ENCODE measurements at places on chromosomes 5 and 9.

- DNase-seq: no peak
Observed at GRCh38 chr9:135592331-135592590, 30.7 kb downstream of the PAEP start.

GRCh38 chr5:27769748-27770402 lies 731.5 kb upstream of the CDH9 start:
- no peak for DNase-seq

DNA sequence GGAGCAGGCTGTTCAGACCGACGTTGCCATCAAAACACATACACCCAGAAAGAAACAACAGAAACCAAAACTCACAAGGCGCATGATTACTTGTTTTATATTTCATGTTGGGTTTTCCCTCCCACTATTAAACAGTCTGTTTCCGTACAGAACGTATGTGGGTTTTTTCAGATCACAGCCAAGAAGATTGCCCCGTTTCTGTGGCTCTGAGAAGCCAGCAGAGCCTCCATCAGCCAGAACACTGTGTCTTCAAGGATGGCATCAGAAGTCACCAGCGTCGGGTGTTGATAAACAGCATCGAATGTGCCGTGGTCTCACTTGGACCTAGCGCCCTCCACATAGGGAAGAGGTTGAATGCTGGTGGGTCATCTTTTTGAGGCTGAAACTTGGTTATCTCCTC lies 42.8 kb downstream of the FAM78A start:
- no peak for DNase-seq

DNA sequence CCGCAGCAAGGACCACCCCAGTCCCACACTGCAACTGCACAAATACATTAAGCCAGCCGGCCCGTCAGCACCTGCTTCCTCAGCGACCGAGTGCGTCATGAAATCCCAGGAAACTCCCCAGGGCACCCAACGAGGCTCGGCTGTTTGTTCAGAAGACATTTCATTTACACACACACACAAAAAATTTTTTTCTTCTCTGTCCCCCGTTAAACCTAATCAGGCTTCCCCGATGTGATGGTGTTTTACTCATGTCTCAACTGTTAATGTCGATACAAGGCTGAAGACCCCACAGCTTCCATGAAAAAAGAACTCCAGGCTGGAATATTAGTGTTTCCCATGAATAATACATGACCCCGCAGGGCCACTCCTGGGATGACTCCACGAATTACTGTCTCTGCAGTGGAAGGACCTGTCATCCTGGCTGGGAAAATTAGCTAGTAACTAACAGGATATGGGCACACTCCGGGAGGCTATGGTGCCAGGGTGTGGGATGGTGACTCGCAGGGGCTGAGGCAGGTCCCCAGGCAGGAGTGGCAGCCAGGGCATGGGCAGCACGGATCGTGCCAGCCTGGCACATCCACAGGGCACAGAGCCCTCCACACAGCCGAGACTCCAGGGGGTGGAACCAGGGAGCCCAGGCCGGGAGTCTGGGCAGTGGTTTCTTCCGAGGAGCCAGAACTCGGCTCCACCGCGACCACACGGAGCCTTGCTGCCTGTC lies 102.4 kb downstream of the VAV2 start:
- no peak for DNase-seq

- no peak for DNase-seq
Observed at GRCh38 chr9:19122490-19123042, 4.7 kb downstream of the PLIN2 start.

- no peak for DNase-seq
Observed at GRCh38 chr5:179413711-179414458, 68.6 kb upstream of the ADAMTS2 start.

DNA sequence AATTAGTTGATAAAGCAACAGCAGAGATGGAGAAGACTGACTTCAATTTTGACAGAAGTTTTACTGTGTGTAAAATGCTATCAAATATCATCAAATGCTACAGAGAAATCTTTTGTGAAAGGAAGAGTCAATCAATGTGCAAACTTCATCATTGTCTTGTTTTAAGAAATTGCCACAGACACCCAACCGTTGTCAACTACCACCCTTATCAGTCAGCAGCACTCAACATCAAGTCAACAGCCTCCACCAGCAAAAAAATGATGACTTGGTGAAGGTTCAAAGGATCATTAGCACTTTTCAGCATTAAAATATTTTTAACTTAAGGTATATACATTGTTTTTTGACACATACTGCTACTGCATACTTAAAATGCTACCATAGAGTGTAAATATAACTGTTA lies 888.8 kb downstream of the CDH18 start:
- DNase-seq: no peak

GRCh38 chr9:34707130-34707529 lies 2.8 kb downstream of the CCL21 start:
- DNase-seq: no peak

DNA sequence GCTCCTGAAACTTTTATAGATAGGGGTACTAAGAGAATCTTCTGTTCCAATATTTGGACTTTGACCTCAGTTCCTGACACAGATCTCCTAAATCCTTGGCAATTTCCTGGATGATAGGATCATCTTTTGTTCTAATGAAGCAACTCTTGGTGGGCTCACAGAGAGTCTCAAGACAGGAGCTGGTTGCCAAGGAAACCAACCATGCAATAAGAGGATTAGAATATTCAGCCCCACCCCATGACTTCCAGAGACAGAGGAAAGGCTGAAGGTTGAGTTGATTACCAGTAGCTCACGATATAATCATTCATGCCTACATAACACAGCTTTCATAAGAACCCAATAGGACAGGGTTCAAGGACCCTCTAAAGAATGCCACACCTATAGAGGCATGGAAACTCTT lies 2050.2 kb upstream of the CDH6 start:
- no peak for DNase-seq

DNA sequence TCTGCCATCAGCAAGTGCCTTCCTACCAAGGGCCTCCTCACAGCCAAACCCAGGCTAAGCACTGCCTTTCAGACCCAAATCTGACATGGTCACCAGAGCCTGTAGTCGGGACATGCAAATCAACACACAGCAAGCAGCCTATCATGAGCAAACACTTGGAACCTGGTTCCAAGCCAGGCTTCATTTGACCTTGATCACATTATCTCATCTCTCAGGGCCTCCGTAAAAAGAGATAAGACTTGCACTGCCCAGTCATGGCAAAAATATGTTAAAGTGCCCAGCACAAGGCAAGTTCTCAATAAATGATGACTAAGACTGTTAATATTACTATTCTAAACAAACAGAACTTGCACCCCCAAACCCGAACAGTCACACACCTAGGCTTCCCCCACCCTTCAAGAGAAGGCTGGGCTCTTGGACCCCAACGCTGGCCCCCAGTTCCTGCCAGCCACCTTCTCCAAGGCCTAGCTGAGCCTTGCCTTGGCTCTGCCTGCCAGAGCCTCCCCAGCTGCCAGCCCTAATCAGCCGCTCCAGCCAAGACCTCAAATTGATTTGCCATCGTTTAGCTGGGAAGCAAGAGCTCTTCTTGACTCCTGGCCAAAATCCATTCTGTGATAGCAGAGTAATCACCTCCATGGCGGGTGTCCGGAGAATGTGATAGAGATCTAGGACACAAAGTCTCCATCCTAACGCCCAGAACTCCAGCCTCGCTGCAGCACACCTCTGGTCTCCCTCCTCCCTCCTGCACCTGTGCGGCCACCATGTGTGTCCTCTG lies 18.7 kb downstream of the CPLX2 start:
- DNase-seq: no peak

DNA sequence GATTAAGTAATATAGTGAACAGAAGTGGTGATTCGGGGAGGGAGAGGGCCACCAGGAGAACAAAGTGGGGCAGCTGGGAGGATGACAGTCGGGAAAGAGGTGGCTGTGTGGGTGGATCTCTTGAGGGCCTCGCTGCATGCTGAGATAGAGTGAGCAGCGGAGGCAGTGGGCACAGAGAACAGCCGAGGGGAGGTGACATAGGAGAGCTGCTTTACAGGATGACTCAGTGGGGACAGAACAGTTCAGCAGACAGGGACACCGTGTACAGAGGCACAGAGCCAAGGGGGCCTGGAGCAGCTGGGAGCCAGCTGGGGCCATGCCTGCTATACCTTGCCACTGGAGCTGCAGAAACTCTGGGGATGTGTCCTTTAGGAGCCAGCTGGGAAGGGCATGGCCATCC lies 273.9 kb downstream of the GADD45G start:
- peak; percentile 87 for DNase-seq

- no peak for DNase-seq
Observed at GRCh38 chr9:88781628-88782391, 209.5 kb upstream of the S1PR3 start.

- no peak for DNase-seq
Observed at GRCh38 chr5:71872311-71872864, 153.3 kb downstream of the CARTPT start.

DNA sequence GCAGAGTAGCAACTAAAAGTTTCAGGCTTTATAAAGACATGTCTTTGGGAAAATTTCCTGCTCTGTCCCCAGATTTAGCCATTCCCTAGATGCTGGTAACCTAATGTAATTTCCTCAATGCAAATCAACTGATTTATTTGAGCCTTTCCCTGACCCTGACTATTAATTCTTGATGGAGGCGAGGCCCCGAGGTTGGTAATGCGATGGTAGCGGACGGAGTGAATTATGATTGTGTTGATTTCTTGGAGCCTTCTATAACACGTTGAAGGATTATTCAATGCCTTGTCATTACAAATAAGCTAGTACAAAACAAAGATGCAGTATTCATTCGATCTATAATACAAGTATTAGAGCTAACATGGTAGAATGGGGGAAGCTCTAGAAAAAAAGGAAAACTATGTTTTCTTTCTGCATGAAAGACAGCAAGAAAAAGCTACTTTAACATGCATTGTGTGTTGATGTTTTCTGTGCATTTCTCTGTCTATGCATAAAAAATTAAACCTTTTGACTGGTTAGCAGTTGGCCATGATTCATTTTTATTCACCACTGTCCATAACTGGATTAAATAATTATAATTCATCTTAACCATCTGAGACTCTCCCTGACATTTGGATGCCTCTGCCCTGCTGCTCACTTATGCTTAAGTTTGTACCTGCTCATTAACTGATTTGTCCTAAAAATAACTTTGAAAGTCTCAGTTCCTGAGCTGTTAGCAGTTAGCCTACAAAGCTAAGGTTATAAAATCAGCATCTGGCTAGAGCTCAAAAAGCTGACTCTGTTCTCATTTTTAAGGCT lies 490.2 kb upstream of the NUDT12 start:
- no peak for DNase-seq

GRCh38 chr5:147417135-147417813 lies 92.6 kb downstream of the DPYSL3 start:
- DNase-seq: no peak

GRCh38 chr9:108443741-108444140 lies 412.0 kb downstream of the ACTL7B start:
- DNase-seq: no peak

- no peak for DNase-seq
Observed at GRCh38 chr5:115028557-115028956, 141.2 kb downstream of the TRIM36 start.

DNA sequence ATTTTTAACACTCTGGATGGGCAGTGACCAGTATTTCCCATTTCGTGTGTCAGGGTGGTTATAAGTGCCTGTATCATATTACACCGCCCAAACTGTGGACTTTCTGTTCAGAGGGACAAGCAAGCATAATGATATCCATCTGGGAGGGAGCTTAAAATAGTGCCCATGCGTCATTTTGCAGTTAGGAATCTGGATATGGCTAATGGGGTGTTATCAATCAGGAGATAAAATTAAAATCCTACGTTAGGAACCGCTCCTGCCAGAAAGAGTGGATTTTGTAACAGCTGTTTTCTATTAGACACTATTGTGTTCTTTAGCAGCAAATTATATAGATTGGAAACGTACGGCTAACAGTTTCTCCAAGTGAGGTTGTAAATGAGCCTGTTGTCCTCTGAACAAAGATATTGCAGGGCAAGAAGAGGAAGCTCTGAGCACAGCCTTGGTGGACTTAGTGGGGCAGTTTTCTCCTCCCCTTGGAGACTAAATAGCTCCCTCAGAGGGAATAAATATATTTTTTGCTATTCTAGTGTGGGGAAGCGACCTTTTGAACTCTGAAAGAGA lies 160.4 kb downstream of the SPATA31D1 start:
- DNase-seq: no peak

DNA sequence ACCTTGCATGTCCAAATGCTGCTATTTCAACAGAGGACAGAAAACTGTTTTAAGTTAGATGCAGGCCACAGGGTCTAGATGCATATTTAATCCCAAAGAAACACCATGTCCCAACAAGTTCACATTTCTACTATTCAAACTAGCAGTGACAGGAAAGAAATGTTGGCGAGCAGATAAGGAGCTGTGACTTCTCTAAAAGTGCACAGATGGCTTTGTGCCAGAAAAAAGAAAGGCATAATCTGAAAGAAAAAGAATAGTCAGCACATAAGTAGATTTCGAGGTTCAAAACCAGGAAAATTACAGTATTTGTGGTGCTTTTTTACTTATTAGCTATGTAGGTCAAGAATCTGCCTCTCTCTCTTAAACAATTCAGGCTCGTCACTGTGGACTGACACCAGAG lies 178.3 kb downstream of the DNAH5 start:
- no peak for DNase-seq

DNA sequence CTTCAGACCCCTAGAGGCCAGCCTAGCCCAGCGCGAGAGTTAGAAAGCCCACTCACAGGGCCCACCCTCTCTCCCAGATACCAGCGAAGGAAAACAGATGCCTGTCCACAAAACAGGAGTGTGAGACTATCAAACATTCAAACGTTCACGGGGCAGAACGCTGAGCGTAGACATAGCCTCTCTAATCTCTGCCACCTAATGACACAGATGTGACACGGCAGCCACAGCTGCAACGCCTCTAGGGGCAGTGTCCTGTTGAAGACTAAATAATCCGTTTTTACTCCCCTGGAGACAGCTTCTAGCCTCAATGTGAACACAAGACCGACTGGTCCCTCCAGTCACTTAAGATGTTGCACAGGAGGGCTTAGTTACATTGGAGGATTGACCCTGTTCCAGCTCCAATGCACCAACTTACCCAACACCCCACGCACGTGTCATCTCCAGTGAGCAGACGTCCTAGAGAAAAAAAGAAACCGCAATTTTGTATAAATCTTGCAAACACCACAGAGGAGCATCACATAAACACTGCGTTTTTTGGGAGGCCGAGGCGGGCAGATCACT lies 14.3 kb downstream of the DIPK1B start:
- no peak for DNase-seq

GRCh38 chr9:91486699-91487497 lies 63.3 kb upstream of the NFIL3 start:
- DNase-seq: no peak

GRCh38 chr9:19583890-19584289 lies 175.1 kb downstream of the ACER2 start:
- no peak for DNase-seq

Measured in posterior cingulate gyrus (tissue), 11 donors.